Stimulated activated CD4-positive, alpha-beta T cell treated with anti-CD3 and anti-CD28 coated beads, Interleukin-1b, Interleukin-23, amount 100 ng/mL, for 1 hour (primary cell): ENCODE measurements at places on chromosomes 12 and 14.

GRCh38 chr14:90649557-90650135, 166.6 kb downstream of the TTC7B start:
- no peak for DNase-seq

DNA sequence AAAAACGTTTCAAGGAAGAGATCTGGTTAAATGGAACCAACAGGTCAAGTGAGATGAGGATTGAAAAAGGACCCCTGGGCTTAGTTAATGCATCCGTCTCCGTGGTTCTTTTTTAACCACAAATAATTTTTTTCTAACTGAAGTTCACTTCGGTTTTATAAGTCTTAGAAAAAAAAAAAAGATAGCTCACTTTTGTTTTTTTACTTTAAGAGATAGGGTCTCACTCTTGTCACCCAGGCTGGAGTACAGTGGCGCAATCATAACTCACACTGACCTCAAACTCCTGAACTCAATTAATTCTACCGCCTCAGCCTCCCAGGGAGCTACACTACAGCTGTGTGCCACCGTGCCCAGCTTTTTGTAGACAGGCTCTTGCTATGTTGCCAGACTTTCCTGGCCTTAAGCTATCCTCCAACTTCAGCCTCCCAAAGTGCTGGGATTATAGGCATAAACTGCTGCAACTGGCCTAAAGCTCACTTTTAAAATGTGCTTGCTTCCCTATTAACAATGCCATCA, 11.8 kb downstream of the HNRNPC start:
- DNase-seq = no peak

GRCh38 chr12:401235-402028, at the start of gene CCDC77:
Gene CCDC77, plus strand, starts transcription at chr12:401644. Its CDS starts 7,740 bp downstream, at chr12:409384.
- peak; percentile 88 for DNase-seq

DNA sequence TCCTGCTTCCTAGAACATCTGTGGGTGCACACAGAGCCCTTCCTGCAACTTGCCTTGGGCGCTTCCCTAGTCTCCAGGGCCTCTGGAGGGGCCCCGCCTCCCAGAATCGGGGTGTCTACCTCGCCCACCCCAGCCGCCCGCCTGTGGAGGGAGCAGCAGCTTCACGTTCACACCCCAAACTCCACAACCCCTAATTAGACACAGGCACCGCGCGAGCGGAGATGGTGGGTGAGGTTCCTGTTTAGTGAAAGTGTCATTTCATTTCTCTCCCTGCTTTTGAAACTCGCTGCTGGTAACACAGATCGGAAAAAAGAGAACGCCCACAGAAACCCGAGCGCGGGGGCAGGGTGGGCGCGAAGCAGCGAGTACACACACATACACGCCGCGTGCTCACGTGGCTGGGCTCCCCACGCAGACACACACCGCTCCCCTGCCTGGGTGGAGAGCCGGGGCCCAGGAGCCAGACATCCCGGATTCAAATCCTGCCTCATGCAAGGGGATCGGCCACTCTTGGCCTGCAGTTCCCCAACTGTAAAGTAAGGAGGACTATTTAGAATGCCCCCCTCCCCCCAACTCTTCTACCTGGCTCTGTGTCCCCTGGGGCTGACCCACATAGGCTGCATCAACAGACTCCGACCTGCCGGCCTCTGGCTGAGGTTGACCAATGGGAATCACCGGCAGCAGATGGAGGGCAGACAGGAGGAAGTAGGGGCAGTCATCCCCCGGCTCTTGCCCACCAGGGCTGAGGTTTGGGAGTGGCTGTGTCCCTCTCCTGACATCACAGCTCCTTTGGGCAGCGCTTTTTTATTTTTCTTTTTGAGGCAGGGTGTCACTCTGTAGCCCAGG, 79.2 kb upstream of the NCOR2 start:
- no peak for DNase-seq

DNA sequence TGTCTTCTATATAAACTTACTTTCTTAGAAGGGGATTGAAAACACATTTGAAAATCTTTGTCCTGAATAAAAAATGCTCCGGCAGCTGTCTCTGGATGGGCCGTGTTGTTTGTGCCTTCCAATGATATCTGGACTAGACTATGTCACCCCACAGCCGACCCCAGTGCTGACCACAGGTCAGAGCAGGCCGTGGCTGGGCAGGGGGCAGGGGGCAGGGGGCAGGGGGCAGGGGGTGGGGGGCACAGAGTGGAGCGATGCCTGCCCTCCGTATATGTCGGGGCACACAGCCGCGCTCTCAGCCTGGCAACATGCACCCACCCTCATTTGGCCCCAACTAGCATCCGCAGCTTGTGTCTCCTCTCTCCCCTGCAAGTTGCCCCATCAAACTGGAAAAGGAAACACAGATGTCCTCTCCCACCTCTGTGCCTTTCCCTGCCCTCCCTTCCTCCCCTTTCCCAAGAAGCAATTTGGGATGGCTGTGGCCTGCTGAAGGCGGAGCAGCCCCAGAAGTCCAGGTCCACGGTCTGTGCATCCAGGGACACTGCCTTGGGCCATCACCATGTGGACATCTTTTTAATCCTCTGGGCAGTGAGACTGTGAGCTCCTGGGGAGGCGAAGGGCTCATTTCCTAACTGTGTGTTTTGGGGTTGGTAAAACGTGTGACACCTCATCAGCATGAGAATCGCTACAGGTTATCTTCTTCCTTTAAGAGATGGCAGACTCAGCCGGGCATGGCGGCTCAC, 295.7 kb upstream of the RTL1 start:
- DNase-seq = no peak

- no peak for DNase-seq
Observed at GRCh38 chr12:19121449-19122018, 8.0 kb upstream of the PLEKHA5 start.

DNA sequence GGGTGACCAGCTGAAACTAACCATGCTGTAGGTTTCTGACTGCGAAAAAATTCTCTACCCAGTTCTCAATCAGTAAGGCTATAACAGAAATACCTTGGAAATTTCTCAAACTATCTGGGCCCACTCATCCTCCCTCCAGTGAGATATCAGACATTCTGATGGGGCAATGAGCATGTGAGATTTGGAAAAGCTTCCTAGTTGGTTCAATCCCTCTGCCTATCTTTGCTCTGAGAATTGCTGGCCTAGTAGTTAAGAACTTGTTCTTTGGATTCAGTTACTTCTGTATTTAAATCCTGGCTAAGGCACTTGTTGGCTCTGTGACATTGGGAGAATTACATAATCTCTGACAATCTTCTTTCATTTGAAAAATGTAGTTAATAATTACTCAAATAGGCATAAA, 119.4 kb downstream of the SLC15A5 start:
- no peak for DNase-seq
